ENCODE measurements at places on chromosomes 13 and 19.

GRCh38 chr13:81872581-81872980 is 1531.7 kb upstream of the SPRY2 start:
- no peak for DNase-seq

DNA sequence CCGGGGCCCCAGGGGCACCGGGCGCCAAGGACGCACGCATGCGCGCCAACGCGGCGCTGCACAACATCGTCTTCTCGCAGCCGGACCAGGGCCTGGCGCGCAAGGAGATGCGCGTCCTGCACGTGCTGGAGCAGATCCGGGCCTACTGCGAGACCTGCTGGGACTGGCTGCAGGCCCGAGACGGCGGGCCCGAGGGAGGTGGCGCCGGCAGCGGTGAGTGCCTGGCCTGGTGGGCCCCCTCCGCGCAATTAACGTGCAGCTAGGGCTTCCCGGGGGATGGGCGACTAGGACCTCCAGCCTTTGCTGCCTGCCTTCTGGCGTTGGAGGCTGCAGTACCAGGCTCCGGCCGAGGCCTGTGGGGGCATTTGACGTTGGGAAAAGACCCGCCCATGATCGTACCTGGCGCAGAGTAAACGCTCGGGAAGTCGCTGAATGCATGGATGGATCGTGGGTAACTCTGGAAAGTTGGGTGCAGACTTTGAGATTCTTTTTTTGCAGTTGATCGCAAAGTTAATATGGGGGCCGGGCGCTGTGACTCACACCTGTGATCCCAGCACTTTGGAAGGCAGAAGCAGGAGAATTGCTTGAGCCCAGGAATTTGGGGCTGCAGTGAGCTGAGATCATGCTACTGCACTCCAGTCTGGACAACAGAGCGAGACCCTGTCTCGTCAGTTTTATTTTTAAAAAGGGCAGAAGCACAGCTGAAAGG is 7.3 kb downstream of the APC2 start:
- no peak for DNase-seq

DNA sequence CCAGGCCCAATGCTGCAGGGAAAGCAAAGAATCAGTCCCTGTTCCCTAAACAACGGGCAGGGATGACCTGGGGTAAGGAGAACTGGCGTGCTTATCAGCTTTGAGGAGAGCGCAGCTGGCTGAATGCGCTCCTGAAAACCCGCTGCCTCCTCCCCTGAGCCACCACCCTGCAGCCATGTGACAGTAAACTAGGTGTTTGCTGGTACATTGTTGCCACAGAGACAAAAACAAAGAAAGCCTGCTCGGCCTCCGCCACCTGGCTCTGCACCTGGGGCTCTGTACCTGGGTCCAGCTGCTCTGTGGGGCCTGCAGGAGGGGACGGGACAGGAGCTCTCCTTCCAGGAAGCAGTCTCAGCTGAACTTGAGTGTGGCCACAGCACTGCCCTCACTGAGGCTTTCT is 21.8 kb downstream of the MCF2L start:
- peak; percentile 97 for DNase-seq

- no peak for DNase-seq
These were observed 202.5 kb downstream of the NUFIP1 start for GRCh38 chr13:44786756-44787155.

DNA sequence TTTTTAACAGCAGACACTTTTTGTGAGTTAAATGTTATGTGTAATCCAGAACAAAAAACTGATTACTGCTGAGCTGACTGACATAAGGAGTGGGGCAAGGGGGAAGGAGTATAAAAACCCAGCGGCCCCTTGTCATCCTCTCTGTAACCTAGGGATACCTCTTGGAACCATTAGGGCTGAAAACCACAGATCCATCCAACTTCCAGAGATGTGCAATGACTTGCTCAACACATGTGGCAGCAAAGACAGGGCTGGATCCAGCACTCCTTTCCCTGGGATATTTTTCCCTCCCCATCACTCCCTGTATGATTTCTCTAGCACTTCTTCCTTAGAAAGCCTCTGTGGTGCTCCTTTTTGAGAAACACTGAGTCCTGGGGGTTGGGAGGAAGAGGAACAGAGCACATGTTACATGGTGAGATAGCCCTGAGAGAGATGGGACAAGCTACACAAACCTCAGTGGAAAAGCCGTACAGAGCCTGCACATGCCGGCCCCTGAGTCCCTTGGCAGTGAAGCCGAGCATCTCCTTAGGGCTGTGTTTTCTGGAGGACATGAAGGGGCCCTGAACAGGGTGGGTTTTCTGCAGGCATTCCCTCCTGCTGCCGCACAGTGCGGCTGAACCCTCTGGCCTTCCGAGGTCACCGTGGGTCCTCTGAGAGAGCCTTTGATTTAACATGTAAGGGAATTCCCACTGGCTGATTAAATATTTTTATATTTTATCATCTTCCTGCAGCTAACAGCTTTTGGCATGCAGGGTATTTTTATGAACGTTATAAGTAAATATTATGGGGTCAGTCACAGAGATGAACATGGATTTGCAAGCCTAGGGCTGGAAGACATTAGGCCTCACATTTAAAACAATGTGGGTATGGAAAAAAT is 219.9 kb downstream of the COG6 start:
- DNase-seq: no peak

GRCh38 chr13:29546662-29547061 is 48.8 kb downstream of the SLC7A1 start:
- DNase-seq: no peak

DNA sequence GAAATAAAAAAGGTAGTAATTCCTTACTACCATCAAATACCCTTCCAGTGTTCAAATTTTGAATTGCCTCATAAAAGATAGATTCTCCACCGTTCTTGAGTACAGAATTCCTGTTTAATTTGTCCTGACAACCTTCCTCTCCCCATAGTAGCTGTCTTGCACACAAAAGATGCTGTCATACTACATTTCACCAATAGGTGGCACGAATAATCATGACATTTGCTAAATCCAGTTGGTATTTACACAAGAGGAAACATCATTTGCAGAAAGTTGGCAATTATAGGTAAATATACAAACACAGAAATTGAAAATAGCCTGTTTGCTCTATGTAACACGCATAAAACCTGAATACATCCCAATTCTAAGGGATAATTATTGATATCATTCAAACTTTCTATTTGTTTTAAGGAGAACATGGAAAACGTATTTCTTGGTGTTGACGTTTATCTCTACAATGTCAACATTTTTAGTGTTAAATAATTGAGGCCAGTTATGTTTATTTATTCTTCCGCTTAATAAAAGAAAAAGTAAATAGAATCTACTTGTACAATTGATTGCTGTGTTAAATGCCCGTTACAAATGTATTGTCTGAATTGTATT is 58.3 kb upstream of the CLDN10 start:
- DNase-seq: peak; percentile 2

GRCh38 chr13:99382428-99383133 is 75.4 kb upstream of the GPR183 start:
- DNase-seq: no peak

DNA sequence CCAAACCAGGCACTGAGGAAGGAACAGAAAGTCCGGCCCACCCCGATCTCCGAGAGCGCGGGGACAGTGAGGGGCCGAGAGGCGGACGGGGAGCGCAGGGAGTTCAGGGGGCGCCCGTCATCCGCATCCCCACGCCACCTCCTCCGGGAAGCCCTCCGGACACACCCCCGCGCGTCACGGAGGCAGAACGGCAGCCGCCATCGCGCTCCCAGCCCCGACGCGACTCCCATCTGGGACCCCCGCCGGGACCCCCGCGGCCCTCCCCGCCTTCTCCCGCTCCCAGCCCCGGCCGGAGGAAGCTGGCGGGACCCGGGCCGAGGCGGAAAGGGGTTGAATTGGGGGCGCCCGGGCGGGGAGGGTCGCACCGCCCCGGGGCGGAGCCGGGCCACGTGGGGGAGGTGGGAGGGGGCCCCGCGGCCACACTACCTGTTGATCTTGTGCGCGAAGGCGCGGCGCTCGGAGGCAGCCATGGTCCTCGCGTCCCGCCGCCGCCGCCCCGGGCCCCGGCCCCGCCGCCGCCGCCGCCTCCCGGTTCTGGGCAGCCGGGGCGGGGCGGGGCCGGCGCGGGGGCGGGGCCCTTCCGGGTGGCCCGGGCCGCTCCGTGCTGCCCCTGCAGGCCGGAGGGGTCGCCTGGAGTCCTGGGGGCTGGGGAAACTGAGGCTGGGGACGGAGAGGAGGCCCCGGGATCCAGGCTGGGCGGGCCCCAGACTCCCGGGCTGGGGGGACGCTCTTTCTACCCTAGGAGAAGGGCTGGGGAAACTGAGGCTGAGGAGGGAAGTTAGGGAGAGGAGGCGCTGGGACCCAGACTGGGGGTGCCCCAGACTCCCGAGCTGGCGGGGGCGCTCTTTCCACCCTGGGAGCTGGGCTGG is at the start of gene DOCK6:
Gene DOCK6 (minus strand): TSS at position 554 of the 869 bp plus-strand sequence. CDS start 84 bp downstream, at position 470.
- no peak for DNase-seq

DNA sequence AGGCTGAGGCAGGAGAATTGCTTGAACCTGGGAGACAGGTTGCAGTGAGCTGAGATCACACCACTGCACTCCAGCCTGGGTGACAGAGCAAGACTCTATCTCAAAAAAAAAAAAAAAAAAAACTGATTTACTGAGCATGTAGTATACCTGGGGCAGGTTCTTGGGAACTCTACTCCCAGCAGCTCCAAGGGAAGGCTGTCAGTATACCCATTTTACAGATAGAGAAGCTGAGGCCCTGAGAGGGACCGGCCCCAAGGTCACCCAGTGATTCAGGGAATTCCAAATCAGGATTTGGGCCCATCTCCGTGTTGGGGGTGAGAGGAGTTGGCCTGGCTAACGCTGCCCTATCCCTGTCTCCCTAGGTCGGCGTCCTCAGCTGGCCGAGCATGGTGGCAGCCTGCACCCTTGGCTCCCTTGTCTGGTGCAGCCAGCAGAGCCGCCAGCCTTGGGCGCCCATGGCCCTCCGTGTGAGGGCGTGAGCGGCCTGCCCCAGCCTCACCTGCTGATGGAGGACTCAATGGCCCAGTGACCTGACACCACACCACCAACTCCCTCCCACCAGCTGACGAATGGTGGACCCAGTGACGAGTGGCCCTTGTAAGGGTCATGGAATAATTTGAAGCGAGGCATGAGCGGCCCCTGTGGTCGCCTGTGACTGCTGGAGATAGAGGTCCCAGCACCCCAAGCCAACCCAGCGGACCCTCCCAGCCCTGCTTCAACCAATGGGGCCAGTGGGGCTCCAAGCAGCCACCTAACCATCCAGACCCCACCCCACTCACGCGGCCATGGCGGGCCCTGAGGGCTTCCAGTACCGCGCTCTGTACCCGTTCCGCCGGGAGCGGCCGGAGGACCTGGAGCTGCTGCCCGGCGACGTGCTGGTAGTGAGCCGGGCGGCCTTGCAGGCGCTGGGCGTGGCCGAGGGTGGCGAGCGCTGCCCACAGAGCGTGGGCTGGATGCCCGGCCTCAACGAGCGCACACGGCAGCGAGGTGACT is 2.4 kb downstream of the PIK3R2 start:
- no peak for DNase-seq

- DNase-seq: no peak
These were observed 890.1 kb upstream of the PCDH20 start for GRCh38 chr13:62305756-62306155.

GRCh38 chr19:29999490-29999889 is 57.5 kb downstream of the URI1 start:
- no peak for DNase-seq

- DNase-seq: no peak
These were observed 18.2 kb upstream of the IGFL1 start for GRCh38 chr19:46211201-46211881.

DNA sequence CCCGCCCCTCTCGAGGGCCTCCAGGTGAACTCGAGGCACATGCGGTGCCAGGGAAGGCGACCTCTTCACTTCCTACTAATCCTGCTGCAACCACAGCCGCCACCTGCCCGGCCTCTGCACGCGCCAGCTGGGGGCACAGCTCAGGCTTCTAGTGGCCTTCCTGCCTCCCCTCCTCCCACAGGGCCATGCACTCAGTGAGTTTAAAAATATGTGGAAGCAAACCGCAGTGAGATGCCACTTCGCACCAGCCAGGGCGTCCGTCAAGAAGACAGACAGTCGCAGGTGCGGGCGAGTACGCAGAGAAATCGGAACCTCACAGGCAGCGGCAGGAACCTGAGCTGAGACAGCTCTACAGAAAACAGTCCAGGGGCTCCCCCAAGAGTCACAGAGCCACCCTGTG is 10.4 kb downstream of the LMNB2 start:
- DNase-seq: peak; percentile 84

DNA sequence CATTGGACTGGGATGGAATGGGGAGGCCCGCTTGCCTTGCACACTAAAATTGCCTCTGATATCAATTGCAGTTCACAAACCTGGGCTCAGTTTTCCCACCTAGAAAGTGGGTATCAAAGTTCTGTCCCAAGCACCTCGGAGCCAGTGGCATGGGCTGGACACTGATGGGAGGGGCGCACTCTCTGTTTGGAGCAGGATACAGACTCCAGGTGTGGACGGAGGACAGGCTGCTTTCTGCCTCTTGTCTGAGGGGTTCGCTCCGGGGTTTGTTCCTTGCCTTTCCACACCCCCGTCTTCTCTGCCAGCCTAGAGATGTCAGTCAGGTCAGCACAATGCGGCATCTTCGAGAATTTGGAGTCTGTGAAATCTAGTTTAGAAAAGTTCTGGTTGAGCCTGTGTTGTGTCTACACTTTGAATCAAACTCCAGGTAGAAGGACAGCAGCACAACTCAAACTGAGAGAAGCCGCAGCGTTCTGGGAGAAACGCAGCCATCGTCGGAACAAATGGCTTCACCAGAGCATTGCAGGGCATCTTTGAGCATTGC is 141.9 kb downstream of the TEX29 start:
- DNase-seq: no peak

DNA sequence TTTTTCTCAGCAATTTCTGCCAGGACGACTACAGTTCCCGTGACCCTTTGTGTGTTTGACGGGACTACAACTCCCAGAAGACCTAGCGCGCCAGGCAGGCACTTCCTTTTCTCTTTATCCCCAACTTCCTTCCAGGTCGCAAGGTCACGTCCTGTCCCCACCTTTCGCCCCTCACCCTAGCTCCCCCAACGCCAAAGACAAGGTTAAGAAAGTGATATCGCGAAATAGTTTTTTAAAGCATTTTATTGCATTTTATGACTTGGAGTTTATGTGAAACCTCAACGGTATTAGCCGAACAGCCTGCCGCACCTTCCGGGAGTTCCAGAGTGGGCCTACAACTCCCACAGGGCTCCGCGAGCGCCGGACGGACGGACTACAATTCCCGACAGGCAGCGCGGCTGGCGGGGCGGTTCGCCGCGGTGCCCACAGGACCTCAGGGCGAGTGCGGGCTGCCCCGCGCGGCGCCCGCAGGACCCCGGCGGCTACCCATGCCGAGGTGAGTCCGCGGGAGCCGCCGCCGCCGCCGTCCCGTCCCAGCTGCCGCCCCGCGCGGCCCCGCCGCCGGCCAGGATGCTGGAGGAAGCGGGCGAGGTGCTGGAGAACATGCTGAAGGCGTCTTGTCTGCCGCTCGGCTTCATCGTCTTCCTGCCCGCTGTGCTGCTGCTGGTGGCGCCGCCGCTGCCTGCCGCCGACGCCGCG is at the start of gene NCLN:
Gene NCLN (plus strand): TSS at position 470 of the 699 bp plus-strand sequence. CDS start 101 bp downstream, at position 571.
- peak; percentile 59 for DNase-seq

- DNase-seq: no peak
These were observed 1.3 kb downstream of the NR1H2 start for GRCh38 chr19:50377517-50377916.

- no peak for DNase-seq
These were observed 533 bp downstream of the LRCH1 start for GRCh38 chr13:46553521-46553885.

Data from NCI-H510A (cell line).